Mucosa of gallbladder (tissue), 1 donor: ENCODE measurements at places on chromosomes 3 and 15. TPM values are rescaled to one million over a fixed set of nuclear protein-coding genes. Genes with fewer than 3 reads are reported as not detected.

Gene CD200R1L
- not detected for total RNA-seq

DNA sequence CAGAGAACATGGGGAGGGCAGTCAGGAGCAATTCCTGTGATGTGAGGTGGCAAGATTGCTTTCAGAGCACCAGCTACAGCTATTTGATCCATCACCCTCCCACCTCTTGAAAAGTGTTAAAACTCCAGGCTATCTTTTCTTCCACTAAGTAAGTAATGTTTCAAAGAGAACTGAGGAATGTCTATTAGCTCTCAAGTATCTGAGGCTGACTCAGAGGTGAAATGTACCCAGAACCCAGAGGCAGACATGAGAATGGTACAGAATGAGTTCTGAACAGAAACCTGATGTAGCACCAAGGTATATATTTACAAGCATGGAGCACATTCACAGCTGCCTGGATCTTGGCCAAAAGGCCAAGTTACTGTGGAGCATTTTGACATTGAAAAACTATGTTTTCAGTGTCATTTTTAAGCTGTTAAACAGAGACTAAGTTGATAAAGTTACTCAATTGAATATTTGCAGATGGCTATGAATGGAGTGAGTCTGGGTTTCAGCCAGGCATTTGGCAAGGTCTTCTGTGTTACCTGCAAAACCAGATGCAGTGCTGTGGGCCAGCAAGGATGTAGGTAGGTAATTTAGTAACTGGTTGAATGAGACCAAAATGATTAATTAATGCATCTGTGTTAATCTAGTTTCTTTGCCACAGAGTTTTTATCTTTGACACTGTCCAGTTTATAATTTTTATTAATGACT lies 227.7 kb upstream of the CD96 start:
- no peak for DNase-seq

GRCh38 chr3:195570344-195570743 lies 13.4 kb downstream of the APOD start:
- DNase-seq, result no peak

Gene NLGN1
- 8.8 TPM for total RNA-seq

- DNase-seq, result no peak
These were observed 27.0 kb downstream of the NSMCE3 start for GRCh38 chr15:29242456-29243242.
